ENCODE measurements at places on chromosomes 2 and 18.
A peak's percentile ranks its signal among the peaks of the same experiment; 100 is the strongest.

DNA sequence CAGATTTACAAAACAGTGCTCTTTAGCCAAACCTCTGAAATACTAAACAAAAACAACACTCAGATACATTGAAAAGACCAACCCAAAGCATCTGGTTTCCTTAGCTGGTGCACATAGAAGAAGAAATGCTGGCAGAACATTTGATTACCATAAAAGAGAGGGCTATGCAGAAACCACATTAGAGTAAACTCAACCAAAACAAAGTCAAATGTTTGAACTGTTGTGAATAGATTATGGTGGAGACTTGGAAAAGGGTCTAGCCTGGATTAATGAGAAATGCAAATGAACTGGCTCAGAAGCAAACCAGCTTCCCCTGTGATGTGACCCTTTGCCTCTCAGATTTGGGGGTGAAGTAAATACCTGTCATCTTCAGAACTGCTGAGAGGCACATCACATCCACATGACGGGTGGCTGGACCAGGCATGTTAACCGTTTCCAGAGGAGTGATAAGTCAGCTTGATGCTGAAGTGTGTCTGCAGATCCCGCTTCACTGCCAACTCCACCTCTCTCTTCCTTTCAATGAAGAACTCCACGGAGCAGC, 153.0 kb downstream of the NRP2 start:
- DNase-seq: peak; percentile 39

- DNase-seq: no peak
Observed at GRCh38 chr18:40812981-40813515, 1142.0 kb upstream of the PIK3C3 start.

DNA sequence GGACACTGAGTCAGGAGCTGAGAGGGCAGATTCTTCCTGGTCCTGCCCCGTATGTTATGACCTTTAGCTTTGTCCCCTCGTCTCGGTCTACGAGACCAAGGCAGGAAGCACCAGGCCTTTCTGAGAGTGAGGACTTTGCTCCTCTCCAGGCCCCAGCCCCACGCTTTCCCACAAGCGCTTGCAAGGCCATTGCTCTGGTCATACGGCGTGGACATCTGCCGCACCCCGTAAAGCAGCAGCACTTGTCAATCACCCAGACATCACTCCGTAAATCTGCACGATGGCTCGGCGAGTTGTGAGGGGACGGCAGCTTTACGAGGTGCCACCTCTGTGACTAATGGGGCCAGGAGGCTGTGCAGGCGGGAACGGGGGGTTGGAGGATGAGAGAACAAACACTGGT, 100.8 kb upstream of the TWIST2 start:
- no peak for DNase-seq

DNA sequence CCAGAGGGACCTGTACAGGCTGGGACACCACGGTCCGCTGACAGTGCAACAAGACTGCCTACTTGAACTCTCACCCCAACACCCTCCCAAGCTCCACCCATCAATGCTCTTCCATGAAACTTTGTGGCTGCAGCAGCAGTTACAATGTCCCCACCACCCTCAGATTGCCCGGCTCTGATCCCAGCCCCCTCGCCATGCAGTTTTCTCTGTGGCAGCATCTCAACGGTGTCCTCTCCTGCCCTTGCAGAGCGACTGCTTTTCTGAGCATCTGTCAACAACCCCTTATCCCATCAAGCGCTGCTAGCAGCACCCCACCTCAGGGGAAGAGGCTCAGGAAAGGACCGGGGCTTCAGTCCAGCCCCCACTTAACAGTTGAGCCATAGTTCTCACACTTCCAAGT, 137.1 kb upstream of the NDUFV2 start:
- no peak for DNase-seq

GRCh38 chr2:129748653-129749052, 230.8 kb upstream of the RAB6C start:
- no peak for DNase-seq

GRCh38 chr18:43382641-43383403, 105.5 kb upstream of the SYT4 start:
- DNase-seq: no peak

GRCh38 chr2:134771313-134771801, 52.6 kb upstream of the TMEM163 start:
- no peak for DNase-seq

DNA sequence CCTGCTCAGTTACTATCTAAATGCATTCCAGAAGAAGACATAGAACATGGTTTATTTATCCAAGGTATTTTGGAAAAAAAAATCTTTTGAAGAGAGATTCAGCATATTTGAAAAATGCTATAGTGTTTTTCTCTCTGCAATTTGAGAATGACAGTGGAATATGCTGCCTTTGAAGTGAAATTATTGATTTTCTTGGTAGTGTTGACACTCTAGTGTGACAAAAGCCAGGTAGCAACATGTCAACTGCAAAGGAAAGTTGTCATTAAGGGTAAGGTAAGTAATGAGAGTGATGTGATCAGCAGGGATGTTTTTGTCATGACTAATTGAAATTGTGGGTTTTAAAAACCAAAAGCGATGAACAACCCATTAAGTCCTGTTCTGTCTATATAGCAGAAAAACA, 1387.1 kb upstream of the TMEFF2 start:
- no peak for DNase-seq

- no peak for DNase-seq
Observed at GRCh38 chr18:2805970-2806943, 40.5 kb upstream of the EMILIN2 start.

- no peak for DNase-seq
Observed at GRCh38 chr18:79884963-79885728, 66.3 kb downstream of the SLC66A2 start.

GRCh38 chr18:77164763-77165485, 32.3 kb upstream of the MBP start:
- no peak for DNase-seq

DNA sequence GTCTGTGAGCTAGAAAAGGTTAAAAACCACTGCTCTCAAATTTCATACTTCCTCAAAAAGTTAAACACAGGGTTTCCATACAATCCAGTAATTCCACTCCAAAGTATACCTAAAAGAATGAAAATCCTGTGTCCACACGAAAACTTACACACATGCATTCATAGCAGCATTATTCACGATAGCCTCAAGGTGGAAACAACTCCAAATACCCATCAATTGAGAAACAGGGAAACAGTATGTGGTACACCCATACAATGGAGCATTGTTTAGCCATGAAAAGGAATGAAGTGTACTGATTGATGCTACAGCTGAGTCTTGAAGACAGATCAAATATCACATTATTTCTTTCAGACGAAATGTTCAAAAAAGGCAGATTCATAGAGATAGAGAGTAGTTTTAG, 36.7 kb downstream of the UXS1 start:
- DNase-seq: no peak

DNA sequence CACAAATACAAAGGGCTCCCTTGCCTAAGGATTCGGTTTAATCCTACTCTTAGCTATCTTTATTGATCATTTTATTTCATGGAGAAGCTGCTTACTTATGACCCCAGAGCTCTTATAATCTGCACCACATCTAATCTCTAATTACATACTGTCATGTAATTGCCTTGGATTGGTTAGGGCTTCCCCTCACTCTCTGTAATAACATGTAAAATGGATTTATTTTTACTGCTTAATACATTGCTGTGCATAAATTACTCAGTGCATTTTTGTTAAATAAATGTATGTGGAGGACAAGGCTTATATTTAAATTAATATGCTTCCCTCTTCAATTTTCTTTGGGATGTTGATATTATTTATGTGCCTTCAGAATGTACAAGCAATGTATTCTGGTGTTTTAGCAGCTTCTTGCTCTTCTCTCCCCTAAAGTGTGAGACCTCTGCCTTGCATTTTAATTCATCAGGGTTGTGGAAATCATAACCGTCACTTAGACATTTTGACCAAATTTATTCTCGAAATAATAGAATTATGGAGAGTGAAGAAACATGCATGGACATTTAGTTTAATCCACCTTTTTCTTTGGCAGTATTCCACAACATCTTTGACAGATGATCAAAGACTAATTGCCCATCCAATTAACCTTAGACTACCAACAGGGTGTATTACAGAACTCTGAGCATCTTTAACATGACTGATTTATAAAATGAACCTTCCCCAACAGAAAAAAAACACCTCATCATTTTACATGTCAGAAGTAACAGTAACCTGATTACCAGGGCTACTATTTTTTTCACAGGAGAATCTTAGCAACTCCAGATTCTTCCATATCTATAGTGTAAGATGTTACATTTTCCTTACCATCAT, 692.6 kb downstream of the LRRTM4 start:
- DNase-seq: no peak

DNA sequence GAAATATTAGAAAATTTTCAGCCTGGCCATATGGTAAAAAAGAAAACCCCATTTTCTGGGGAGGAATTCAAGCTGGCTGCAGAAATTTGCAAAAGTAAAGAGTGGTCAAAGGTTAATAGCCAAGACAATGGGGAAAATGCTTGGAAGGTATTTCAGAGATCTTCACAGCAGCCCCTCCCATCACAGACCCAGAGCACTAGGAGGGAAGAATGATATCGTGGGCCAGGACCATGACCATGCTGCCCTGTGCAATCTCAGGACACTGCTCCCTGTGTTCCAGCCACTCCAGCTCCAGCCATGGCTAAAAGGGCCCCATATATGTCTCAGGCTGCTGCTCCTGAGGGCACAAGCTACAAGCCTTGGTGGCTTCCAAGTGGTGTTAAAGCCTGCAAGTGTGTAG, 93.9 kb upstream of the AGAP1 start:
- no peak for DNase-seq

DNA sequence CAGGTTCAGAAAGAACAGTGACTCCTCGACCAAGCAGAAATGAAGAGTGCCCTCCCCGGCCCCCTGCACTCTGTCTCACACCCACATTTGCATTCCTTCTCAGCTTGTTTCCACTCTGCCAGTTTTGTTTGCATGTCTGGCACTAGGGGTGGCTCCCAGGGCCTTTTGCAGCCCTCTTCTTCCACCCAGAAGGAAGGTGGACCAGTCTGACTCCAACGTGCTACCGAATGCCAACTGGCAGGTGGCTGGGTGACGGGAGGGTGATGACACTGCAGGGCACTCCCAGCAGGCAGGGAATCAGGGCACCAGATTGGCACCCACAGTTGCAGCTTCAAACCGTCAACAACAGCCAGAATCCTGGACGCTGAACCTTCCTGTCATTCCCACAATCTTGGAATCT, 371.1 kb downstream of the TXNL1 start:
- no peak for DNase-seq

DNA sequence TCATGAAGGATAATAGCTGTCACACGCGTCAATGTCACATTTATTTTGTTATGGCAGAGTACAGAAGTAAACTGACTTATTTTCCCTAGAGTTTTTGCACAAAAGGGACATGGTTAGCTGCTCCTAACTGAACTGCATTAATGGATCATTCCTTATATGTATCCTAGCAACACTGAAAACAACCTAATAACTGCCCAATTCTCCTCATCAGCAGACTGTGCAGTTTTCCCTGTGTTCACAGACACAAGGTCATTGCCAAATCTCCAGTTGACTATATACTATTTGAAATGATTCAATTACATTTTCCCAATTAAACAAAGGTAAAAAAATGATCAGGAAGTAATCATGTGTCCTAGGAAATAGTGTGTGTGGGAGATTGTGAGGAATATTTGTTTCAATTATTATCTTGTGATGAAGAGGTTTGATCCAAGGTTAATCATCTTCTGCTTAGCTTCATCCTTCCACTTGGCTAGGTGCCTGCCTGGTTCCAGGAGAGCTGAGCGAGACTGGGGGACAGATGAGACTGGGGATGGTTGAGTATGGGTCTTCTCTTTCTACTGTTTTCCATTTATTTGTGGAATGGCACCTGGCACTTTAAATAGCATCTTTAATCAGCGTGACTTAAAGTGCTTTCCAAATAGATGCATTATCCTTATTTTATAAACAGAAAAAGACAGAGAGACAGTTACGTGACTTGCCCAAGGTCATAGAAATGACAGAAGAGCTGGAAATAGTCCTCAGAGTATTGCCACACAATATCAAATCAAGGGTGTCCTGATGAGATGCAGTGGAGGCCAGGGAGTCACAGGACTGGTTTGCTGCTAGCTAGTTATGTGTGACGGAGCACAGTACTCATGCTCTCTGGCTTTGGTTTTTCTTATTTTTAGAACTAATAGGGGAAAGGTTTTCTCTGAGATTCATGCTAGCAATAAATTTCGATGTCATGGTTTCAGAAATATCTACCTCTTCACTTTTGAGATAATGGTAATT, 335.6 kb downstream of the PIK3C3 start:
- DNase-seq: no peak

DNA sequence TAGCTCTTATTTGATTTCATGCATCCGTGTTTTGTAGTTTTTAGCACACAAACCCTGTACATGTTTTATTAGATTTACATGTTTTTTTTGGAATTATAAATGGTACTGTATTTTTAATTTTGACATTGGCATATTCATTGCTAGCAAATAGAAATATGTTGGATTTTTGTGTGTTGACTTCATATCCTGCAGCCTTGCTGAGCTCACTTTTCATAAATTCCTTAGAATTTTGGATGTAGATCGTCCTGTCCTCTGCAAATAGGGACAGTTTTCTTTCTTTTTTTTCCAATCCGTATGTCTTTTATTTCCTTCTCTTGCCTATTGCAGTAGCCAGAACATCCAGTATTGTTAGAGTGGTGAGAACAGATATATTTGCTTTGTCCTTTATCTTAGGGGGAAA, 46.7 kb upstream of the GPR17 start:
- no peak for DNase-seq

DNA sequence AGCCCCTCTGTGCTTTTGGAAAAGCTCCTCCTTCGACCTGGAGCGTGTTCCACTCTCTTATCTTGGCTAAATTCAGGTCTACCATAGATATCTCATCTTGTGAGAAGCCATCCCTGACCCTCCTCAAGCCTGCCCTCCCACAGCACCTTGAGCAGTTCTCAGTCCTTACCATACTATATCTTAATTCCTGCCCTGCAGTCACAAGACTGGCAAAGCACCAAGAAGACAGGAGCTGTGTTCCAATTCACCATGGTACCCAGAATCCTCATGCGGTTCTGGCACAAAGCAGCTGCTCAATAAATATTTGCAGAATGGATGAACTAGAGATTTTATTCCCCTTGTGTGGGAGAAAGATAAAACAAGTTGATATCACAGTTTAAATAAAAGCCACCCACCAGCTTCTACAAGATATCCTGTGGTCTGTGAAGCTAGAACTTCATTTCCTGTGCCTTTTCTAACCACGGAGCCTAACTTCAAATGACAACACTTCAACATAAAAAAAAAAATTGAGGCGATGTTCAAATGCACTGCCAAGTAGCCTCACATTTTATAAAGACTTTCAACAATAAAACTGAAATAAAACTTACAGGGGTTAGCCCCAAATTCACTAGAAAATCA, 19.5 kb downstream of the MARCHF4 start:
- DNase-seq: no peak

DNA sequence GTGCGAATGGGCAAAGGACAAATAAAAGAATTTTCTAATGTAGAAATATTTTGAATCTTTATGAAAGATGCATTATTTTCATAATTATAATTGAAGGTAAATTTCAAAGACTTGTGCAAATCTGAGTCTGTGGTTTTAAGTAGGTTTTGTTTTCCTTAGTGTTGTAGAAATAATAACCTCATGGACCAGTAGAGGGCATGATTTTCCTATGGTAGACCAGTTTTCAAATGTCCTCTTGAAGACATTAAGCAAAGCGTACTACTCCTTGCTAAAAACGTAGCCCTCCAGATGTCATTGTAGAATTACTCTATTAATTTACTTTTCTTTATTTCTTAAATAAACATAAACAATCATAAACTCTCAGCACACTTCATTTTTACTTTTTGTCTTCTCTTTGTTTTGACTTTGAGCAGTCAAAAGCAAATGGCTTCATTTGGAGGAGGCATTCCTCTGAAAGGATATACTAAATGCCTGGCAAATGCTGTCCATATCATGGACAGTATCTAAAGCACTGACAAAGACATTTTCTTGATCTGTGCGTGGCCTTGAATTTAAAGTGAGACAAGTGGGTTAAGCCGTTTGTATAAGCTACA, 85.8 kb upstream of the FAM237A start:
- no peak for DNase-seq
